H54 (cell line): ENCODE measurements at places on chromosomes 5 and 9.

DNA sequence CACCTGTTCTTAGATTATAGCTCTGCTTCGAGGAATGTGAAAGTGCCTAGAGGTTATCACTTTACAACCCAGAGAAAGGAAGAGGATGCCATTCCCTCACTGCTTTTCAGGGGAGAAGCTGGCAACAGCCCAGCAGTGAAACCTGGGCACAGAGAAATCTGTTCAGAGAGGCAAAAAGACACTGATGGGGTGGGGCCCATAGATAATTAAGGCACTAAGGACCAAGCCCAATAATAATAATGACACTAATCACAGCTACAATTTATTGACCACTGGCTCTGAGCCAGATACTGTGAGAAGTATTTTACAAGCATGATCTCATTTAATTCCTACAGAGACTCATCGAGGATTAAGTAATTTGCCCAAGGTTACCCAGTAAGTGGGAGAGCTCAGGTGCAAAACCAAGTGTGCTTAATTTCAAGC lies 168.3 kb downstream of the PIK3R1 start:
- no peak for DNase-seq

DNA sequence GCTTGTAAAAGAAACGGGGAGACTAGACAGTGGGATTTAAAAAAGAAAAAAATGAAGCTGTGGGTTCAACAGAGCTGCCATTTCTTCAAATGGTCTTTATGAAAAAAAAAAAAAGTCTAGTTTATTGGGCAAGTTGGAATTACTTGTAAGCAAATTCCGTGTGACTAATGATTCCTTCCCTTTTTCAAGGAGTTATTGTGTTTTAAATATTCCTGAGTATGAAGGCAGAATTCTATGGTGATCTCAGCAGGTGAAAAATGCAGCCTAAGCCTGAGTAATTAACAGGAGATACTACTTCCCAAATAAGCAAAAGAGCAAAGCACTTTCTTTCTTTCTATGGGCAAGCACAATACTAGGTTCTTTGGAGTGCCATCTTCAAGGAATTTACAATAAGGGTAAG lies 481.9 kb downstream of the ZNF608 start:
- DNase-seq: no peak

- no peak for DNase-seq
Measured at GRCh38 chr9:71928806-71929205, 17.4 kb downstream of the C9orf85 start.

GRCh38 chr5:140224658-140225057 lies 49.7 kb downstream of the CYSTM1 start:
- DNase-seq: no peak

DNA sequence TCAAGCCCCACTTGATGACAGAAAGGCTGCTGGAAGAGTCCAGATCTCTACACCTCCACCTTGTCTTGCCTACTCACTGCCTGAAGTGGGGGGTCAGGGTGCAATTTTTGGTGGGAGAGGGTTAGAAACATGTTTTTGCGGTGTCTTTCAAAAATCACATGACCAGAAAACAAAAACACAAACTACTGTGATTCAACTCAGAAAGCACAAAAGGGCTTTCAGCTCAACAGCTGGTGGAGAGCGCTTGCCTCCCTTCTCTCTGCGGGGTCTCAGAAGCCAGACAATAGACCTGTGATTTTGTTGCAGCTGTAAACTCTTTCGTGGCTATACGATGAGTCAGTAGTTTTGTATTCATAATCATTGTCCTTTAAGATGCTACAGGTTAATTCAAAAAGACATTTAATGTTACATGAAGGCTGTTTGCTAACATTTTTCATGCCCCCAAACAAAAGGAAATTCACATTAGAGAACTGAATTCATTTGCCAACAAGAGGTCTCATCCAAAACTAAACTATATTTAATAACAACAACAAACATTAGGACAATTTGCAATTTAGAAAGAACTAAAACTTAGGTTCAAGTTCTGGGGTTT lies 172.6 kb upstream of the RAI14 start:
- no peak for DNase-seq

- no peak for DNase-seq
Measured at GRCh38 chr5:145243016-145243415, 592.1 kb downstream of the PRELID2 start.

GRCh38 chr9:111661802-111662521 lies 557 bp downstream of the GNG10 start:
- peak; percentile 52 for DNase-seq

DNA sequence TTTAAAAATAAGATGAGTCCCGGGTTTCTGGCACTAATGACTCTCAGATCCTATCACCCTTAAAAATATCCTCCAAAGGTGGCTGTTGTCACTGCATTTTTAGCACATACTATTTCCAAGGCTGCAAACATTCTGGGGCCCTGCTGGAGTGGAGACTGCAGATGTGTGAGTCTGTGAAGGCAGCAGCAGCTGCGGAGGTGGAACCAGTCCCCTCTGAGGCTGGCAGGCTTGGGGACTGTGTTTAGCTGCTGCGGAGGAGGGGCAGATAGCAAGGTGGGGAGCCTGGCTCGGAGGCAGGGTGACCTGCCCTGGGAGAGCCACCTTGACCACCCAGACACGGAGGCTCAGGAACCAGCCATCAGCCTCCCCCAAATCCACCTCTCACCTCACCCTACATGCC lies 77.0 kb downstream of the C5orf15 start:
- no peak for DNase-seq

- no peak for DNase-seq
Measured at GRCh38 chr5:148202531-148203203, at the start of gene SPINK6. Gene SPINK6, plus strand, starts transcription at chr5:148203042. Its CDS starts 55 bp downstream, at chr5:148203097.

- no peak for DNase-seq
Measured at GRCh38 chr5:76388791-76389512, 14.1 kb upstream of the IQGAP2 start.

DNA sequence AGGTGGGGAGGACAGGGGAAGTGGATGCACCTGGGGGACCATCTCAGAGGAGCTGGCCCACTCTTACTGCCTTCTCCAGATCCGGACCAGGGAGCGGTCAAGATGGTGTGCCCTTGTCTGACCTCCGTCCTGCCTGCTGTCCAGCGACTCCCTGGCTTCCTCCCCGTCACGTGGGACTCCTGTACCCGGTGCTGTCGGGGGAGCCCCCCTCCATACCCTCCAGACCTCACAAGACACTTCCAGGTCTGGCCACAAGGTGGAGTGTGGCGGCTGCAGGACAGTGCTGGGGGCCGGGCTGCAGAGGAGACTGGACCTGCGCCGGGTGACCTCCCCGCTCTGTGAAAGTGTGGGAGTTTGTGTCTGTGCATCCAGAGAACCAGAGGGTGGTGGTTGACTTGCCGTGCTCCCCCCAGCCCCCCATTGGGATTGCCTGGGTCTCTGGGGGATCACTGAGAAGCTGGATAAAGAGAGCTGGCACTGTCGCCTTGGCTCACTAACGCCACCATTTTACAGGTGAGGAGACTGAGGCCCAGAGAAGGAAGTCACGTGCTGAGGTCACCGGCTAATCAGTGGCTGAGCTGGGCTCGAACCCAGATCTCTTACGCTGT lies 1.9 kb upstream of the CRB2 start:
- peak; percentile 97 for DNase-seq

- DNase-seq: no peak
Measured at GRCh38 chr5:177333420-177334154, 17.9 kb downstream of the LMAN2 start.

GRCh38 chr9:127358023-127358535 lies 38.9 kb upstream of the SLC2A8 start:
- DNase-seq: no peak

GRCh38 chr5:102722931-102723330 lies 32.2 kb upstream of the PAM start:
- no peak for DNase-seq

GRCh38 chr9:21690561-21690960 lies 111.9 kb upstream of the MTAP start:
- DNase-seq: no peak

DNA sequence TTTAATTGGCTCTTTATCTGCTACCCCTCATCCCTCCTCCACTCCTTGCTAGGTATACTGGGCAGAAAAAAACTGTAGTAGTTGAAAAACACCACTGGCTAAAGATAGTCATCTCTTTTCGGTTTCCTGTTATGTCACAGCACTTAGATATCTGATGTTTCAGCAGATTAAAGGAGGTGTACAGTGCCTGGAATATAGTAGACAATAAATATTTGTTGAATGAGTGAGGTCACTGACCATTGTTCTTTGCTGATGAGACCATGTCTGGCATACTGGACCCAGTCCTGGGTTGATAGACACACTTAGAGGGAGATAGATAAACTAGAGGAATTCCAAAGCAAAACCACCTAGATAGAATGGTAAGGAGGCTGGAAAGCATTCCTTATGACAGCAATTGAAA lies 3.2 kb downstream of the GRPEL2 start:
- DNase-seq: no peak

DNA sequence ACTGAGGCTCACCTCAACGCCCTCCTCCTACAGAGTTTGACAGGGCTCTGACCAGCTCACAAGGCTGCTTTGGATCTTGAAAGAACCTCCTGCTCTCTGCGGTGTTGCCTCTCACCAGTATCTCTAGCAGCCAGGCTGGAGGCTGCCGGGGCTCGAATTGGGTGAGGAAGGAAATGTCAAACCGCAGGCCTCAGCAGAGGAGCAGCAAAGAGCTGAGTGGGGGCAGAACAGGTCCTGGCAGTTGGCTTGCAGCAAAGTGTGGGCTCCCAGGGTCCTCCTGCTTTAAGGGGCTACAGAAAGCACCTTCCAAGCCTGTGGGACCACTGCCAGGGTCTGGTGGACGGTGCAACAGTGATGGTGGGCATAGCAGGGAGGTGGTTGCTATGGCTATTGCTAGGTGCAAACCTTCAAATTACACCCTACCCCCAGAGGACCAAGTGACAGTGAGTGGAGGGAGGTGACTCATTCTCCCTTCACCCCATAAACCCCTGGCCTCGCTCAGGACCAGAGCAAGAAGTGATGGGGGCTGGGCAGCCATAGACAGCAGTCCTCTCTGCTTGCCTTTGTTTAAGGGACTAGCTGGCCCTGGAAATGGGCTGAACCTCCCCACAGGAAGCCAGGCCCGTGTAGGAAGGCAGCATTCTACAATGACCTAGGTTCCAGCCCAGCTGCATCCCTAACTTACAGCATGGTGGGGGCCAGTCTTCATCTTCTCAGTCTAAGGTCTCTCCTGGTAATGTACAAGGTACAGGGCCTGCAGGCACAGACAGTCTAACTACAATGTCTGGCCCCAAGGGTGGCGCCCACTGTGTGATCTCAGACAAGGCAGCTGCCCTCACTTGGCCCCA lies 18.7 kb downstream of the LCP2 start:
- no peak for DNase-seq

- no peak for DNase-seq
Measured at GRCh38 chr9:98225015-98225442, 30.4 kb downstream of the TBC1D2 start.

DNA sequence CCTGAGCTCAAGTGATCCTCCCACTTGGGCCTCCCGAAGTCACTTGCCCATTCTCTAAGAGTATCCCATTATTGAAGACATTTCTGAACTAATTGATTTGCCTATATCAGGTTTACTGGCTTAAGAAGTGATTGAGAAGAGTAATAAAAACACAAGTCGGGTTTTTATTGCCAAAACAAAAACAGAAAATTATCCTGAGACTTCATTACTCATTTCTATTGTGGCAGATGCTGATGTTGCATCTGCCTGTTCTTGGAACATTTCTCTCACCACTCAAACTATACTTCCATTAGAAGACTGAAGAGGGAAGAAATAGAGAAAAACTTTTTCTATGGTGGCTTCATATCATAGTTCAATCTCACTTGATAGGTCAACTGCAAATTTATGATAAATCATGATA lies 41.9 kb upstream of the PLPP1 start:
- DNase-seq: no peak

DNA sequence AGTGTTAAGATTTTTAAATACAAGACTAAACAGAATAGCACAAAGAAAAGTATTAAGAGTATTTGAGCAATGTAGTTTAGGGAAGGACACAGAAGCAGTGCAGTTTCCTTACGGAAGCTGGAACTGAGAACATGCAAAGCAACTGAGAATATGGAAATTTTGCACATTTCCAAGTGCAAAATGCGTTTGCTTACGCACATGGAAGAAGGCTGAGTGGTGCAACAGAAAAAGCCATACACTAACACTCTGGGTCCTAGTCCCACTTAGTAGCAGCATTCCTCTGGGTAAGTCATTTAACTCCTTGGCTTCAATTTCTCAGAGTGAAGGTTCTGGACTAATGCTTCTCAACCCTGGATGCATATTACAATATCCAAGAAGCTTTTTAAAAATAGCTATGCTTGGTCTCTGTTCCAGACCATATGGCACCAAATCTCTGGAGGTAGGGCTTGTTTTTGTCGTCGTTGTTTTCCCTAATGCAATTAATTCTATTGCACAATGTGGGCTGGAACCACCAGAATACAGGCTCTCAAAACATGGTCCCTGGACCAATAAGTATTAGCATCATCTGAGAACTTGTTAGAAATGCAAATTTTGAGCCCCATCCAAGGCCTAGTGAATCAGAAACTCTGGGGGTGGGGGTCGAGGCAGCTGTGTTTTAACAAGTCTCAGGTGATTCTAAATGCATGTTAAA lies 65.2 kb upstream of the DEPDC1B start:
- DNase-seq: no peak

GRCh38 chr5:174222891-174223290 lies 177.4 kb downstream of the NSG2 start:
- no peak for DNase-seq

- DNase-seq: no peak
Measured at GRCh38 chr5:74402553-74402952, 238.0 kb downstream of the ENC1 start.

DNA sequence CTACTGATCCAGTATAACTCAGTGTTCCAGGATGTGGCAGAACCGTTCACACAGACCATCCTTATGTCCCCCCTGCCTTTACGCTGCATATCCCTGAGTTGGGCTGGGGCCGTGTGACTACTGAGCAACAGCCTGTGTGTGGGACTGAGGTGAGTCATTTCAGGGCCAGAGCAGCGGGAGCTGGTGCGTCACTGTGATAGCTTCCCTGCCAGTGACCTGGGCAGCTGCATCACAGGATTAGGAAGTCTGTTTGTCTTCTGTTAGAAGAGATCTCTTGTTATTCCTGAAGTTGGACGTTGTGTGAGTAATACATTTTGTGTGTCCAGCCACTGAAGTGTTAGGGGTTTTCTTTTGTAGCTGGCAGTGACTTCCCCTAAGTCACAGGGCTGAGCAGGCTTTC lies 35.6 kb downstream of the TPPP start:
- DNase-seq: peak; percentile 98
